ENCODE measurements at places on chromosomes 5 and 9.

- DNase-seq: peak; percentile 75
These were observed at the start of gene PDCD1LG2 for GRCh38 chr9:5510360-5510931. PDCD1LG2 (plus strand) TSS chr9:5510531; CDS start chr9:5522547, 12,016 bp downstream.

GRCh38 chr9:8362250-8362649 lies 562.7 kb upstream of the DMAC1 start:
- no peak for DNase-seq

GRCh38 chr5:176726746-176727527 lies 79.7 kb downstream of the TSPAN17 start:
- no peak for DNase-seq

DNA sequence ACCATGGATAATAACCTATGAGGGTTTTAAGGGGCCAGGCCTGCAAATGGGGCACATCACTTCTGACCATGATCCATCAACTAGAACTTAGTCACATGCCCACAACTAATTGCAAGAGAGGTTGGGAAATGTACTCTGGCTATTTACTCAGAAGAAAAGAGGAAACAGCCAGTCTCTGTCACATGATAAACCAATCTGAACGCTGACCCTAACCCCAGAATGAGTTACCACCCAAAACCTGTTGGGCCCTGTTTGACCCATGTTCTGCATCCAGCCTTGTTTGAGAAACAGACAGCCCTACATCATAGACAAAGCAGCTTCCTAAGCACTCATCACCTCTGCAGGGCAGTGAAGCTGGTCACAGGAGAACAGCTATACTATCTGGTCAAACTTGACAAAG lies 5.8 kb downstream of the MACROH2A1 start:
- DNase-seq: no peak

- no peak for DNase-seq
These were observed 388.8 kb downstream of the KDM4C start for GRCh38 chr9:7146582-7146981.

GRCh38 chr9:124238546-124239140 lies 19.1 kb upstream of the NEK6 start:
- DNase-seq: no peak

DNA sequence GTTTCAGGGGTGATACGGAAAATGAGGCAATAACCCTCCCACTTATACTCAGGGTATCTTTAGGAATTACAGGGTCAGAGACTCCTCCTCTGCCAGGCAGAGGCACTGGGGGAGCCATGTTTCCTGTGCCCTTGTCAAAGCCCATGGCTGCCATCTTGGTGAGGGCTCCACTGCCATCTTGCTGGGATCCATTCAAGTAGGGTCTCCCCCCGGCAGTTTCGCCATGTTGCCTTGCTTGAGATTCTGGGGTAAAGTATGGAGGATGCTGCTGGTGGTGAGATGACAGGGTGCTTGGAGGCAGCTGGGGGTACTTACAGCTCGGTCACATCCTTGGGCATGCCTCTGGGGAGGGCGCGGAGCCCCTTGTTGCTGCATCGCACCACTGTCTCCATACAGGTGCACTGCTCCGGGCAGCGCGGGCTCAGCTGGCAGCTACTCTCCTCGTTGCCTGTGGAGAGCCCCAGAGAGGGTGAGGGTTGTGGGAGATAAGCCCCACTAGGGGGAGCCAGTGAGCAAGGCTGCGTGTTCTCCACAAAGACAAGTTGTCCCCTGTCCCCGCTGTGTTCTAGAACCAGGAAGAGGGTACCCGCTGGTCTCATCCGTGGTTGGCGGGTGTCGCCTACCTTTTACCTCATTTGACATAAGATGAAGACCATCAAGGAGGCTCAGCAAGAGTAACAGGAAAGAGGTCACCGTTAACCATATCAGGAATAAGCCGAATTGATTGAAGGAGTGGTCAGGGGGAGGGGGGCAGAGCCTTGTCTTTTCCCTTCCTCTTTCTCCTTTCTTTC lies 169.0 kb upstream of the PANK3 start:
- DNase-seq: peak; percentile 71

DNA sequence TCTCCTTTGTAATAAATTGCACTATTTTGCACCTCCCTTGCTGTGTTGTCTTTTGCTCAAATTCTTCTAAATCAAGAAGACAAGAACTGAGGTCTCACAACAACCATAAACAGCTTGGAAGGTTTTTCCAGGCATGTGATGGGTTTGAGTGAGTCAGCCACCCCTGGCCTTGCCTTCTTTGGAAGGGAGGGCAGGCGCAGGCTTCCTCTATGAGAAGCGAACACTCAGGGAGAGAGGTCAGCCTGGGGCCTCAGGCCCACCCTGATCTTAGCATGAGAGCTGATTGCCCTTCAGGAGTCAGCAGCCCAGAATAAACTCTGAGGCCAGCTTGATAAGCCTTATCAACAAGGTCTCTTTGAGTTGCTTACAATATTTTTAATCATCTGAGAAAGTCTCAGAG lies 31.6 kb downstream of the S1PR3 start:
- no peak for DNase-seq

- no peak for DNase-seq
These were observed 213.0 kb upstream of the TARS1 start for GRCh38 chr5:33227746-33228145.

GRCh38 chr9:87063246-87063645 lies 115.9 kb upstream of the GAS1 start:
- no peak for DNase-seq

GRCh38 chr5:110045158-110045557 lies 355.4 kb downstream of the MAN2A1 start:
- DNase-seq: no peak

GRCh38 chr9:92026206-92027002 lies 76.4 kb upstream of the ROR2 start:
- no peak for DNase-seq

DNA sequence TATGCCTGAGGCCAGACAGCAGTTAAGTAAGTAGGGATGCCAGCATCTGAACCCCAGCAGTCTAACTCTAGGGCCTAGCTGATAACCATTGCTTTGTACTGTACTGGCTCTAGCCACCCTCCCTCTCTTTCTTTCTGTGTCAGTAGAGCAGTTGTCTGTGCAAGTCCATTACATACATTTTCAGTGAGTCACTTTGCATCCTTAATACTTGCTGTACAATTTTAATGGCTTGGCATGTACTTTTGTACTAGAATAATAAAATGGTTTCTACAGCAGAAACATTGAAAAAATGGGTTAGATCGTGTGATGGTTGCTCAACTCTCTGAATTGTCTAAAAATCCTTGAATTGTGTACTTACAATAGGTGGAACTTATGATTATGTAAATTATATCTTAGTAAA lies 1.5 kb upstream of the TTC39B start:
- DNase-seq: no peak

- DNase-seq: no peak
These were observed 84.3 kb downstream of the SH3TC2 start for GRCh38 chr5:148978370-148979082.

GRCh38 chr9:133390713-133391112 lies 14.5 kb downstream of the STKLD1 start:
- DNase-seq: no peak

DNA sequence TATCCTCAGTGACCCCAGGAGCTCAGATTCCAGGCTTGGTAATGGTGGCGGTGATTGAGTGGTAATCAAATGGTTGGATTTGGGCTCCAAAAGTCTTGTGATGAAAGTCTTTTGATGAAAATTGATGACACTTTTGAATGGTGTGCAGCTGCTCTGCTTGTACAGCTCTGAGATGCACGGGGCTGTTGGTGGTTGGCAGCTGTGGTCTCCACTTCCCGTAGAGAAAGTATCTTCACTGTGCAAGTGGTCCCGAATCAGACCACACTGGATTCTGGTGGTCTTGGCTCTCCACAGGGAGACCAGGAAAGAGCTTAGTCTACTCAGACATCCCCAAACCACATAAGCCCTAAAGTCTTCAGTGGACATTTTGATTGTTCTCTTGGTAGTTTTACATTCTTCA lies 96.6 kb downstream of the MARCHF11 start:
- DNase-seq: no peak

DNA sequence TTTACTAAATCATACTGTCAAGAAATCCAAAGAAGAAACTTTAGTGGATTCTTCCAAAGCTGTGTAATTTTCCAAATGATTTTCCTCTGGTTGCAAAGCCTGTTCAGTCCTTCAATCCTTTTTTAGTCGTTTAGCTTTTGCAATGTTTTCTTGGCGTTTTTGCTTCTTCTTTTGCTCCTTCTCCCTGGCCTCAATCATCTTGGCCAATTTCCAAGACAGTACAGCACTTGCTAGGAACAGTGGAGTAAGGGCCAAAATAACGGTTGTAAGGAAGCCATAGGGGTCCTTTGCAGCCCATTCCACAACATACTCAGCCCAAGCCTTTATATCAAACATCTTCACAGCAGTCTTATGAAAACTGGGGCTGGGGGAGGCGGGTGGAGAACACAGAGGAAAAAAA lies 2.4 kb downstream of the SMIM15 start:
- DNase-seq: no peak

- DNase-seq: no peak
These were observed 77.1 kb downstream of the HOMER1 start for GRCh38 chr5:79436821-79437220.

DNA sequence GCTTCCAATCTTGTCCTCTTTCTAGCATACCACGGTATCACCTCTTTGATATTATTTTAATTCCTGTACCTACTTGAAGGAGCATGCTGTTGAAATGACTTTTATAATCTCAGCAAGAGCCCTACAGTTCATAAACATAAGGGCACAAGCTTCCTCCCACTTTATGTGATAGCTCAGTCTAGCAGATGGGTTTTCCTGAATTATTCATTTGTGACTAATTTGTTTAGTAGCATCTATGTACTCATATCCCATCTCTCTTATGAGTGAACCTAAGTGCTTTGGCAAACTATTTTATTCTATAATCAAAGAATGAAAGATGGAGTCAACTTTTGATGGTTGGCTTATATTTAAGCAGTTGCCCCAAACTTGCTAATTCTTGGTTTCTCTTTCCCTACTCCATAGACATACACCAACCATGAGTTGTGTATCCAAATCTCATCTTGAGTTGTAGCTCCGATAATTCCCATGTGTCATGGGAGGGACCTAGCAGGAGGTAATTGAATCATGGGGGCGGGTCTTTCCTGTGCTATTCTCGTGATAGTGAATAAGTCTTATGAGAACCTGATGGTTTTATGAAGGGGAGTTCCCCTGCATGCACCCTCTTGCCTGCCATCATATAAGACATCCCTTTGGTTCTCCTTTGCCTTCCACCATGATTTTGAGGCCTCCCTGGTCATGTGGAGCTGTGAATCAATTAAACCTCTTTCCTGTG lies 17.7 kb downstream of the TXNDC8 start:
- no peak for DNase-seq

- peak; percentile 9 for DNase-seq
These were observed 208.6 kb downstream of the EPB41L4A start for GRCh38 chr5:112210430-112211005.

DNA sequence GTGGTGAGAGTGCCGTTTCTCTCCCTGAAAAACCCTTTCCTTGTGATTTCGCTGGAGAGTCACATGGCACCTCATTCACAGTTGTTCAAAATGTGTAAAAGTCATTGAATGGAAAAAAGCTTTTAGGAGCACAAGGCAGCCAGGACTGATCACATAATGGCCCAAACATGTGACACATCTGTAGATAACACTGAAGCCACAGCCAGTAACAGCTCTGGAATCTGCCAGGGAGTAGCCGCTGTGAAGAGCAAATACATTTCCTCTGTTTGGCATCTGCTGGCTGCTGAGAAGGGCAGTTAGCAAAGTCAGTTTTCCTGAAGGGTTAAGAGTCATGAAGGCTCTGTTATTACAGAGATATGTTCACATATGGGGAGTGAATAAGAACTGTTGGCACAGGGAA lies 271.8 kb downstream of the NNT start:
- DNase-seq: no peak

GRCh38 chr9:18256568-18256967 lies 217.4 kb upstream of the ADAMTSL1 start:
- no peak for DNase-seq

DNA sequence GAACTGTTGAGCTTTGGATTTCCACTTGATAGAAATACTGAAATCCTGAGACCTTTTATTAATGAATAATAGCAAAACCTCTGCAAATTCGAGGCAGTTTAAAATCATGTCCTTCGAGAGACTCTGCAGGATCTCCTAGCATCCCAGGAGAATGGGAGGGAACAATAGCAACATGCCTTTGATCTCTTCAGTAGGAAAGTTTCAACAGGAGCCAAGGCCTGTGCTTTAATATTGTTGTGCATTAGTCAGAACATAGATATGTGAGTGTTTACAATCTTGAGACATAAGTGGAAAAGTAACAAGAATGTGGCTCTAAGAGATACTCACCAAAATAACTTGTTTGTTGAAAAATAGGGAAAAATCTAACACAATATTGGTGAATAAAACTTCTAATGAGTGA lies 83.3 kb upstream of the LHFPL2 start:
- DNase-seq: no peak

- DNase-seq: no peak
These were observed 131.8 kb downstream of the ROR2 start for GRCh38 chr9:91818225-91818585.

GRCh38 chr5:126414874-126415502 lies 8.2 kb upstream of the GRAMD2B start:
- DNase-seq: no peak

GRCh38 chr9:71147368-71147767 lies 25.9 kb upstream of the TRPM3 start:
- DNase-seq: no peak

GRCh38 chr5:43190755-43191603 lies 1.0 kb upstream of the NIM1K start:
- no peak for DNase-seq

DNA sequence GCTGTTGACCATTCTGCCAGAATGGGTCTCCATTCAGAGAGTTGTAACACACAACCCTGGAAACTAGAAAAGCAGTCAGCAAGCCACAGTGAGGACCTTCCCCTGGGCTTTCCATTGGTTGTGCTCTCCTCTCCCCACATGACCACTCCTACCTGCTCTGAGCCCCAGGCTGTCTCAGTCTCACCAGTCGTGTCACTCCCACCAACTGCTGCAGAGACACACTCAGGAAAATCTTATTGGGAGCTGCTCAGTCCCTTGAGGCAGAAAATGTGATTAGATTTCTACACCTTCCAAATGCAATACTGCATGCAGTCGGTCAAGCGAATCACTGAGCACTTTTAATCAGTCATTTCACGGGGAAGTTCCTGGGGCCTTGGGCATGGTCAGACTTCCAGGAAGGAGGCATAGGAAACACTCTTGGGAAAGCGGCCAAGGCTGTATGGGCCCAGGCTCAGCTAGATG lies 284.2 kb upstream of the NMUR2 start:
- DNase-seq: no peak

DNA sequence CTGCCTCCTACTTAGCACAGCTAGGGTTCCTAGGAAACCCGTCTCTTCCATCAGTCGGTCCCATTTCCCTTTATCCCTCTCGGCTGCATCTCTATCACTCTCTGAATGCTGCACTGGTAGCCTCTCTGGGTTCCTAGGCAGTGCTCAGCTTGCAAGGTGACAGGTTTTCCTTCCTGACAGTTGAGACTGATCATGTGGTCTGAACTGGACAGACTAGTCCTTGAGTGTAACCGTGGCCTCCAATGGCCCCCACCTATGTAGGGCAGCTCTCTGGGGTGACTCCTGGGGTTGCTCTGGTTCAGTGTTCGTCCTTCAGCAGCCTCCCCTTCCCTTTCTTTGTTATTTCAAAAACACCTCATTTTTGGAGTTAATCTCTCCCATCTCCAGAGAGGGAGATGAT lies 3.8 kb downstream of the TMEM8B start:
- no peak for DNase-seq

Data from stimulated activated CD4-positive, alpha-beta T cell treated with anti-CD3 and anti-CD28 coated beads, Interleukin-15, amount 100 ng/mL, for 24 hours (primary cell).